MCF 10A (cell line): ENCODE measurements at places on chromosomes 12 and 14. TPM values are rescaled to one million over a fixed set of nuclear protein-coding genes. Genes with fewer than 3 reads are reported as not detected.

Gene KLRB1
- total RNA-seq = not detected in 2 replicates

Gene SIVA1
- total RNA-seq = 63.3 and 72.7 TPM in 2 replicates

Gene SYNDIG1L
- total RNA-seq = not detected in 2 replicates

Gene ENDOU
- not detected in 2 replicates for total RNA-seq

Gene MIP
- total RNA-seq = not detected in 2 replicates

Gene ACVRL1
- not detected in 2 replicates for total RNA-seq

Gene GUCY2C
- not detected in 2 replicates for total RNA-seq

Gene DEPDC4
- total RNA-seq = 0.52 and 1.4 TPM in 2 replicates
